Mesenchymal stem cell (in vitro differentiated cells and primary cell): ENCODE measurements at places on chromosomes 1 and 21.
A peak's percentile ranks its signal among the peaks of the same experiment; 100 is the strongest.

DNA sequence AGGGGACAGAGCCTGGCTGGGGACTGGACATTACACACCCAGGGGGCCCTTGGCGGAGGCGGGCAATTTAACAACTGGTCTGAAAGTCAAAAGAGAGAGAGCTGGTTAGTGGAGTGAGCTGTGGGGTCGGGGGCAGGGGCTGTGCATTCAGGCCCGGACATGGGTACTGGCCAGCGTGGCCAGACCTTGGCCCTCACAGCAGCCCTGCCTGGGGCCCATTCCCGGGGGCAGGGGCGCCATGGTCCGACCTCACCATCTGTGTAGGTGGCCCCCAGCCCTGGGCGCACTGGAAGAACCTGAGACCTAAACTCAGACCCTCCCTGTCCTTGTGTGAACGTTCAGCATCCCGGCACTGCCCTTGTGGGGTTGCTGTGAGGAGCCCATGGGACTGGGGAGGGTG, 5.0 kb downstream of the CLDN19 start:
- H3K4me1 ChIP-seq: peaks cover 3% of the 10 kb centered on the region
- H3K36me3 ChIP-seq: no peaks in the 10 kb centered on the region
- H3K27me3 ChIP-seq: no peaks in the 10 kb centered on the region
- no peak overlapping the region for H3K4me3 ChIP-seq
- H3K27ac ChIP-seq: no peak overlapping the region
- no peak for DNase-seq

GRCh38 chr1:110811529-110811928, 61.4 kb upstream of the CD53 start:
- H3K4me1 ChIP-seq: no peaks in the 10 kb centered on the region
- no peak overlapping the region for H3K4me3 ChIP-seq
- DNase-seq: no peak
- no peak overlapping the region for H3K27ac ChIP-seq
- no peaks in the 10 kb centered on the region for H3K36me3 ChIP-seq
- no peaks in the 10 kb centered on the region for H3K27me3 ChIP-seq

- H3K36me3 ChIP-seq: no peaks in the 10 kb centered on the region
- peak overlapping the region; percentile 55 for H3K27ac ChIP-seq
- DNase-seq: no peak
- H3K4me3 ChIP-seq: peak overlapping the region; percentile 85
- peaks cover 10% of the 10 kb centered on the region for H3K27me3 ChIP-seq
Measured at GRCh38 chr1:227944931-227945890, 2.5 kb downstream of the WNT9A start.

DNA sequence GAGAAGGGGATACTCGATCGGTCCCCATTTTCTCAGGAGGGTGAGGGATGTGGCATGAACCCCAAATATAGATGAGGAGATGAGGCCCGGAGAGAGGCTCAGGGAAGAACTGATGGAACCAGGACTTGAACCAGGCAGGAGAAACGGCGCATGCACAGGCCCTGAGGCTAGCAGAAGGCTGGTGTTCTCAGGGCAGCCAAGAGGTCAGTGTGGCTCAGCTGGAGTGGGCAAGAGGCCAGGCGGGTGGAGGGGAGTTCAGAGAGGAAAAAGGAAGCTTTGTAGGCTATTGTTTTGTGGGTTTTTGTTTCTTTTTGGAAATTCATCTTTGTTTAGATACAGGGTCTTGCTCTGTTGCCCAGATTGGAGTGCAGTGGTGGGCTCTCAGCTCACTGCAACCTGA, 122.0 kb downstream of the LACTBL1 start:
- peaks cover 39% of the 10 kb centered on the region for H3K36me3 ChIP-seq
- no peak for DNase-seq
- no peaks in the 10 kb centered on the region for H3K27me3 ChIP-seq
- peak overlapping the region; percentile 30 for H3K27ac ChIP-seq

DNA sequence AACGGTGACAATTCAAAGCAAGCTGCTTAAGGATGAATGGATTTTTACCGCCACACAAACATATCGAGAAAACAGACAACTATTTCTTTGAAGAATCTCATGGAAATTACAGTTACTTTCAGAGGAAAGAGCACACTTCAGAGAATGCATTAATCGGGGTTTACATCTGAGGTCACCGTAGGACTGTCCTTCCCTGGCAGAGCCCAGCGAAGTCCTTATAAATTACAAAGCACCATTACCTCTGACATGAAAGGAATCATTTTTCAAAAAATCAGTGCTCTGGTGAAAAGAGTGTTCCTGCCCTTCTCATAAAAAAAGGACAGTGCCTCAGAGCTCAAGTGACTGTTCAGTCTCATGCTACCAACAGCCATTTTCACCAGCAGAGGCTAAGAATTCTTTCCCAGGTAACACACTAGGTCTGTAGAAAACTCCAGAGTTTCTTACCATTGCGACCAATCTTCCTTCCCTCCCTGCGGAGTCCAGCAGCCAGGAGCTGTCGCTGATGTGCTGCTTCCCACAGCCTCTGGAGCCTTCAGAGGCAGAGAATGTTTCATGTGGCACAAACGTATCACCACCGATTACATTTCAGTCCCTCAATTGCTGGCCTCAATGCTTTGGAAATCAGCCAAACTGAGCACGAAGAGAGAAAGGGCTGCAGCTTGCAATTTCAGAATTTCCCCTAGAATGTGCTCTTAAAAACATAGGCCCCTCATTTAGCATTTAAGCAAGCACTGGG, 75.4 kb downstream of the PLD5 start:
- DNase-seq: no peak
- no peak overlapping the region for H3K4me3 ChIP-seq
- H3K4me1 ChIP-seq: no peaks in the 10 kb centered on the region
- no peaks in the 10 kb centered on the region for H3K36me3 ChIP-seq
- H3K27ac ChIP-seq: no peak overlapping the region

DNA sequence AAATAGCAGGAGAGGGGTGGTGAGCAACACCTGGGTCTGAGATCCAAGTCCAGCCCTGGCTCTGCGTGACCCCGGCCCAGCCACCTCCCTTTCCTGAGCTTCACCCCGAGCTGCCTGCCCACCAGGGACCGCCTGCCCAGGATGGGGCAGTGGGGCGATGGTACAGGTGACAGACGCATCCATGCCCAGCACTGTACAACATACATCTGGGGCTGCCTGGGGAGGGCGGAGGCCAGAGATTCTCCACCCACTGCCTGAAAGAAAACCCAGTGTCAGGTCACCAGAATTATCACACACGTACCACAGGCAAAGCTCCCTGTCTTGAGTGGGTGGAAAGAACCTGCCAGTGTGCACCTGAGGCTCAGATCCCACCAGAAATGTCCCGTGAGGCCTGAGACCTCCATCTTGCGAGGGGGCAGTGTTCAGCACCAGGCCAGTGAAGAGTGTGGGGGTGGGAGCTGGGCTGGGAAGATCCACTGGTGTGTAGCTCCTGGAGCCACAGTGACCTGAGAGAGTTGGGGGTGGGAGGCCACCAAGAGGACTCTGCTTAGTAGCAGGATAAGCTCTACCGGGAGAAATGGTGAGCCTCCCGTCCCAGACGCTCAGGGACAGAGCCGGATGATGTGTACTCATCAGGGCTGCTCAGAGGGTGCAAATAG, 81.5 kb downstream of the DMRTB1 start:
- H3K27me3 ChIP-seq: no peaks in the 10 kb centered on the region
- no peak overlapping the region for H3K4me3 ChIP-seq
- DNase-seq: no peak

- no peaks in the 10 kb centered on the region for H3K27me3 ChIP-seq
- H3K4me1 ChIP-seq: peaks cover 5% of the 10 kb centered on the region
- H3K36me3 ChIP-seq: no peaks in the 10 kb centered on the region
- peak; percentile 24 for DNase-seq
Measured at GRCh38 chr1:85496941-85497582, 32.1 kb upstream of the DDAH1 start.
